G401 (cell line): ENCODE measurements at places on chromosomes 2 and 18. TPM values are rescaled to one million over a fixed set of nuclear protein-coding genes. Genes with fewer than 3 reads are reported as not detected.
A peak's percentile ranks its signal among the peaks of the same experiment; 100 is the strongest.

DNA sequence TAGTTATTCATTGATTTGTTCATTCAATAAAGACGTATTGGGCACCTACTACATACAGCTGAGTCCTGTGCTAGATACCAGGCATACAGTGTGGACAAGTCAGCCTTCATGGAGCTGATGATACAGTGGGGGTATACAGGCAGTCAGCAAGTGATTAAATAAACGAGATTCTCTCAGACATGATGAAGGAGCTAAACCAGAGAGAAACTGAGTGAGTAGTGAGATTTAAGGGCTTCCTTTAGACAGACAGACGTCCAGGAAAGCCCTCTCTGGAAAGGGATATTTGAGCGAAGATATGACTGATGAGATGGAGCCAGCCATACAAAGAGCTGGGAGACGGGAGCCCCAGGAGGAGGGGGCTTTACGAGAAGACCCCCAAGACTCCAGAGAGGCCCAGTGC is 122.6 kb upstream of the MYCN start:
- DNase-seq = no peak

- no peak for DNase-seq
Measured at GRCh38 chr2:168740360-168740759, 62.1 kb upstream of the NOSTRIN start.

DNA sequence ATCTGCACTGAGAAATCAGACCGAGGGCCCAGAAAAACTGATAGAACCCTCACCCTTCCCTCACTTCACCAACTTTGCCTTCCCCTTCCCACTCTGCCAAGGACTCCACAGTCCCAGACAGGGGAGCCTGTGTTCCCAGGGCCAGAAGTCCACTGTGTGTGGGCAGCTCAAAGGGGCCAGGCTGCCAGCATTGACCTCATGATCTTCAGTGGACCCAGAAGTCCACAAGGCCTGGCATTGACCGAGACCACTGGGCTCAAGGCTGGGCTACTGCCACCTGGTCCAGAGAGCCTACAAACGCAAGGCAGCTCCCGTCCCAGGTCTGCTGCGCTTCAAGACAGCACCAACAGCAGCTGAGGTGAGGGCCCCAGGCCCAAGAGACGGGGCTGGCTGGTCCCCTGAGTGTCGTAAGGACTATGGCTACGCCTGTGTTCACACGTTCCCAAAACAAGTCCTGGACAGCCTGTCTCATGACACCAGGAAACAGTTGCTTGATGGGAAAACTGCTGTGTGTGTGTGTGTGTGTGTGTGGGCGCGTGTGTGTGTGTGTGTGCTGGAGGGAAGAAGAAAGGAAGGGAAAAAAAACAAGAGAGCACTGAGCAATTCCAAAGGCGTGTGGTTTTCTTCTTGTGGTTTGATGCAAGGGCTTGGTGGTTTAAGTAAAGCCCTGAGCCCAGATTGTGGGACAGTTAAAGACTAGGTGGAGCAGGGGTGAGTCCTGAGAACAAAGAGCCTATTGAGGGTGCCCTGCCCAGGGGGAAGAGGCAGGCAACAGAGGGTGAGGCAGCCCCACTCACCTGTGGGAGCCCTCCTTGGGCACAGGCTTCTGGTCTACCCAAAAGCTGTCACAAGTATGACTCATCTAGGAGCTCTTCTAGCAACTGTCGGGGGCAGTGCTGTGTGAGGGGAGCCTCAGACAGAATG is 46.6 kb upstream of the ZBTB7C start:
- no peak for DNase-seq

DNA sequence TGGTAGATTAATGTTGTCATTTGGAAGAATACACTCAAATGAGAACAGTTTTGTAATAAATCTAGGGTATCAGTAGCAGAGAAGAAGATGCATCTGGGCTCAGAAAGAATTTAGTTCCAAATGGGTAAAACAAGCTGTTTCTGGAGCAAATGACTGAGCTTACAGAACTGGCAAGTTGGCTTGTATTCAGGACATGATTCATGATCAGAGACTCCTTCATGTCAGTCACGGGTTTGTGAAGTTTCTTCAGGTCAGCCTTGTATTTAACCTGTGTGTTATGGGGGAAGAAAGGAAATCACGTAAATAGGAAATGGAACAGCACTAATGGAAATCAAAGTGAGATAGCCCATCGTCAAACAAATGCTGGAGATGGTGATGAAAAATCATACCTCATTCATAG is 109.1 kb downstream of the RIF1 start:
- no peak for DNase-seq

- no peak for DNase-seq
Measured at GRCh38 chr2:39476524-39476923, 39.4 kb upstream of the MAP4K3 start.

- peak; percentile 86 for DNase-seq
Measured at GRCh38 chr2:101109451-101110118, 41.6 kb downstream of the TBC1D8 start.

Gene FAM228A
- total RNA-seq = 0.18 TPM in 1 of 2 replicates, not detected in the other

Gene IL1RN
- not detected in 2 replicates for total RNA-seq

Gene SNED1
- 0.07 and 2.2 TPM in 2 replicates for total RNA-seq
